IMR-90 (cell line): ENCODE measurements at places on chromosomes 5 and 9. TPM values are rescaled to one million over a fixed set of nuclear protein-coding genes. Genes with fewer than 3 reads are reported as not detected.

PTGS1 gene
- 21.1 and 24.7 TPM in 2 replicates for total RNA-seq

GRCh38 chr5:97021416-97021815 lies 85.5 kb downstream of the LNPEP start:
- H3K27ac ChIP-seq, result no peak overlapping the region
- H3K4me3 ChIP-seq, result no peak overlapping the region
- no peaks in the 10 kb centered on the region for H3K27me3 ChIP-seq
- peaks cover 7% of the 10 kb centered on the region for H3K36me3 ChIP-seq
- DNase-seq, result no peak
- H3K4me1 ChIP-seq, result no peaks in the 10 kb centered on the region; the same call in 1 of the 2 replicates

SLC25A51 gene
- 63.0 and 81.6 TPM in 2 replicates for total RNA-seq

DNA sequence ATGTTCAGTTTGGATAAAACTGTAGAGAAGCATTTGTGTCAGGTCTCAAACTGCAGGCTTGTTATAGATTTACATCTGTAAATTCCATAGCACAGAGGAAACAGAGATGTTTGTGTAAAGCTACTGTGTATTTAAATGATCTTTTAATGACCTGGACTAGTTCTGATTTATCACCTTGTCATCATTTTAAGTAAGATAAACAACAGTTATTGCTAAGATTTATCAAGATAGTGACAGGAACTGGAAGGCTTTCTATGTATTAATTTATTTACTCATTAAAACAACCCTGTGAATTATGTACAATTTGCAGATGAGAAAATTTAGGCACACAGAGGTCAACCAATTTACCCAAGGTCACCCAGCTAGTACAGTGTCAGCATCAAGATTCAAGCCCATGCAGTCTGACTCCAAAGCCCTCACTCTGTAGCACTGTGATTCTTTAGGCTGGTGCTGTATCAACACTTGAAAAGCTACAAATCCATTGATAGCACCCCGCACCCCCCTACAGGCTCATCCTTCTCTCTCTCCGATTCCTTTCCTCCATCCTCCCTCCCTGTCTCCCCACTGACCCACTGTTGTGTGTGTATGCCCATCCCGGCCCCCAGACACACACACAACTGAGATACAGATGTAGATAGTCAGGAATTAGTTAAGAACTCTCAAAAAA lies 184.5 kb downstream of the FBN2 start:
- H3K4me3 ChIP-seq, result no peak overlapping the region
- H3K4me1 ChIP-seq, result no peaks in the 10 kb centered on the region
- H3K27ac ChIP-seq, result no peak overlapping the region
- no peak for DNase-seq
- peaks cover 20% of the 10 kb centered on the region for H3K36me3 ChIP-seq

PCDHB9 gene
- under 0.01 and 0.18 TPM in 2 replicates for total RNA-seq

WNT8A gene
- not detected in 2 replicates for total RNA-seq

DNA sequence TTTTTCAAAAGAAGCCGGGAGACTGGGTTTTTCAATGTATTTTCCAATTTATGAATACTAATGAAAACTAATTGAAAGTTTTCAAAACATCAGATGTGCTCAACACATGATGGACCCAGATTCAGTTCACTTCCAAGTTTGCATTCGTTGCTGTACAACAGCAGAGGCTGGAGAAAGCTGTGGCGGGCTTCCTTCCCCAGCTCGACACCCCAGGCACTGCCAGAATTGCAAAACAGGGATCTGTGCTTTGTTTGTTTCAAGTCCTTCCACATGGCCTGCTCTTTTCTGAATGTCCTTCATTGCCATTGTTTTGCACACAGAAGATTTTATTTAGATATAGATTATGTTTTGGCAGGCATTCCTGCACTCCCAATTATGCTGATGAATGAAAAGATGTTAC lies 30.3 kb upstream of the INSYN2B start:
- no peak overlapping the region for H3K27ac ChIP-seq
- no peaks in the 10 kb centered on the region for H3K36me3 ChIP-seq
- DNase-seq, result no peak
